NCI-H510A (cell line): ENCODE measurements at places on chromosomes 4 and X.

GRCh38 chrX:54509400-54509799, 13.4 kb upstream of the FGD1 start:
- no peak for DNase-seq

DNA sequence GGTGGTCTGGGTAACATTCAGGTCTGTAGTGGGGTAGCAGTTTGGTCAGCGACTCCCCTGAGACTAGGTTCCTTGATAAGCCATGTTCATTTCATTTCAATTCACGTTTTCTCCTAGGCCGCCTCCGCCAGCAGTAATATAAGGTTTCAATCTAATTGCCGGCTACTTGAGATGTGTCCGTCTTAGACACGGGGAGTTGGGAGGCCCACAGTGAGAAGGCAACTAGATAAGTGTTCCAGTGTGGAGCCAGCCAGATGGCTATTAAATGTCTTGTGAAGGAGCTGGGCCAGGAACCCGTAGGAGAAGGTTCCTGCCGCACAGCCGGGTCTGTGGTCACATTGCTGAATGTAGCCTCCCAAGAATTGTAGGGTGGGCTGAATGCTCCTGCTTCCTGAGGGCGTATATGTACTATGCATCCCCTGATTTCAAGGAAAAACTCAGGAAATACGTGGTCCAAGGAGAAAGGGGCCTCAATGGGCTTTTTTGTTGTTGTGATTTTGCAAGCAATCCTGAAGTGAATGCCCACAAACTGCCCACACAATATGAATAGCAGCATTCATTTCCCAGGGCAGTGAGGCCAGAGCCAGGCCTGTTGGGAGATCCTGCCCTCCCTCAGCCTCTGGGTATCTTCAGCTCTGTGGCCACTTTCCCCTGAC, 220.6 kb upstream of the RPL34 start:
- DNase-seq = no peak

DNA sequence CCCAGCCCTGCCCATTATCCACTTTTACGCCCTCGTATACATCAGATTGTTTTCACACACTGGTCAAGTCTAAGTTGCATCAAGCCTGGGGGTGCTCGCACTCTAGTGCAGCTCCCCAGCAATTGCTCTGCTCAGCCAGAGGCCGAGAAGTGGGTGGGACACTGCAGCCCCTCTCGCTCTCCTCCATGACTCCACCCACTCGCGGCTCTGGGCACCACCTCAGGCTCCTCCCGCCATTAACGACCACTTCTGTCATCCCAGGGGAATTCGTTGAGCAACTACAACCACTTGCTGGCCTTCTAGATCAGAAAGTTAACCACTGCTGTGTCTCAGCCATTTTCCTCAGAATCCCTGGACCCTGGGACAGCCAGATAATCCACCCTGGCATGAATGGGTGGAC, 53.6 kb downstream of the ETNPPL start:
- DNase-seq = no peak

- DNase-seq = no peak
These were observed 364.4 kb upstream of the CLNK start for GRCh38 chr4:11049001-11049400.

DNA sequence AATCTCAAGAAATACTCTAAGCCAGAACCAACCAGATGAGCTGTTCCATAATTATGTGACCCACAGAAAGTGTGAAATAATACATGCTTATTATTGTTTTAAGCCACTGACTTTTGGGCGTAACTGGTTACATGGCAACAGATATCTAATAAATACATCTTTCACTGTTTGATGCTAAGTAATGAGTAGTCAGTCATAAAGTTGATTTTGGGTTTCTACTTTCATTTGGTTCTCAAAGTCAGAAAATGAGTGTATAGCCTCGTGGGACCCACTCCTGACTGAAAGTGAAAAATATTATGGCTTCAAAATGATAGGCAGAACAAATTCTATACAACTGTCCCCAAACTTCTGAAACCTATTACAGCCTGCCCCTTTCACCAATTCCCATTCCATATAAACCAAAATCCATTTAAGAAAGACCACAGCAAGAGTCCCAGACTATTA, 88.0 kb upstream of the CBR4 start:
- no peak for DNase-seq

DNA sequence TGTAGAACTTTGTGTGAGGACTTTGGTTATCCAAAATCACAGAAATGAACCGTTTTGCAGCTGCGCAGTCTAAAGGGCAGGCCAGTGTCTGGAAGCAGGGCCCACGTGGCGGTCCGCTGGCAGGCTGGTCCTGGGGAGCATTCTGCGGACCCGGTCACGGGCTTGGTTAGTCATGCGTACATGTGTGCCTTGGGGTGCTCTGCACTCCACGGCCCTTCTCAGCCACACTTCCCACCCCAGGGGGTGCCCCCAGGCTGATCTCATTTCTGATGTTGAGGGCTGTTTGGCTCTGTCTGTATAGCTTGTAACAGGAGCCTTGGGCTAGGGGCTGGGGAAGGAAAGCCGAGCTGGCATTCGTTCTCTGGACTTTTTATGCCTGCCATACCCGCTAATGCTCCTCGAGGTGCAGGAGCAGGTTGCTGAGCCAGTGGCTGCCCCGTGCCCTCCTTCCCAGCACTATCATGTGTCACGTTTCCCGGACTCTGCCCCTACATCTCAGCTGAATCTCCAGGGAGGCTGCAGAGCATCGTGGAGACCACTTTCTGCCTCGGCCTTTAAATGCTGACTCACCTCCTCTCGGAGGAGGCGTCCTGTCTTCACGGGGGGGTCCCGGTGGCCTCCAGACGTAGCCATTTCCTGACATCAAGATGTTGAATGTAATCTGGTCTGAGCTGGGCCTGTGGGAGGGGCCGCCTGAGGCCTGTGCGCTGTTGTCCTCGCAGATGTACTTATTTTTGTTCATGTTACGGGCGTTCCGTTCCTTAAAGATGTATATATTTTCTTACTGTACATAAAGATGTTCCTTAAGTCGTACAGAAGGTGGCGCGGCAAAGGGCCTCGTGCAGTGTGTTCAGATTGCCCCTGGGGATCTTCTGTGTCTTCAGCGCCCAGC, 11.4 kb upstream of the TADA2B start:
- no peak for DNase-seq

DNA sequence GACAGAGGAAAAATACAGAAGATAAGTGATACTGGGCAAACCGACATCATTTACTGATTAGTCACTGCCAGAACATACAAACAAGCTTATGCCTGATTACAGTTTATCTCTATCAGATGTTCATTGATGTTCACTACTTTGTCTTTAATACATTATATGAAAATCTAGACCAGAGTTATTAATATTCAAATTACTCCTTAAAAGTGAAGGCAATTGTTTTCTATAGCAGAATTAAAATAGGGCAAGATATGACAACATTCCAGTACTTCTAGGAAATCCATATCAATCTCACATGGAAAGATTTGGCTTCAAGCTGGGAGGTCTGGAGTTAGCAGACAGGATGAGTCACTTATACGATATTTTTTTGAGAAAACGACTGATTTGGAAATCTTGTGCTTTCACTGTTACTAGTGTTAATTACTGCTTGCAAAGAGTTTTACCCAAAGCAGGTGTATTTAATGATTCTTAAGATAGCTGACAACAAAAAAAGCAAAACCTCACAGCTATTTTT, 31.8 kb downstream of the HPGD start:
- no peak for DNase-seq

DNA sequence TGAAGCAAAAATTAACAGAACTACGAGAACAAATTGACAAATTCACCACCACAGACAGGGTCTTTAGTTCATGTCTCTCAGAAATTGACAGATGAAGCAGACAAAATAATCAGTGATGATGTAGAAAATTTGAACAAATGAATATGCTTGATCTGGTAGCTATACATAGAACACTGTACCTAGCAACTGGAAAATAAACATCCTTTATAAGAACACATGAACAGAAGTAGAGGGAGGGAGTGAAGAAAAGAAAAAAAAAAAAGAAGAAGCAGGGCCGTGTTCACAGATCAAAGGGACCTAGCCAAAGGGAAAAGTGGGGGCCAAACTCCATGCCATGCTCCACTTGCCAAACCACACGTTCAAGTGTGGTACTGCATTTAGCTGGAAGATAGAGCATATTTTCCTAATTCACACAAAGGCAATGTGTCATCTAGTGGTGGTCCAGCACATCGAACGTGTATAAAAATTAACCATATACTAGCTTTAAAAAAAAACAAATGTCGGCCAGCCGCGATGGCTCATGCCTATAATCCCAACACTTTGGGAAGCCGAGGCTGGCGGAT, 5.6 kb upstream of the THOC2 start:
- DNase-seq = no peak

DNA sequence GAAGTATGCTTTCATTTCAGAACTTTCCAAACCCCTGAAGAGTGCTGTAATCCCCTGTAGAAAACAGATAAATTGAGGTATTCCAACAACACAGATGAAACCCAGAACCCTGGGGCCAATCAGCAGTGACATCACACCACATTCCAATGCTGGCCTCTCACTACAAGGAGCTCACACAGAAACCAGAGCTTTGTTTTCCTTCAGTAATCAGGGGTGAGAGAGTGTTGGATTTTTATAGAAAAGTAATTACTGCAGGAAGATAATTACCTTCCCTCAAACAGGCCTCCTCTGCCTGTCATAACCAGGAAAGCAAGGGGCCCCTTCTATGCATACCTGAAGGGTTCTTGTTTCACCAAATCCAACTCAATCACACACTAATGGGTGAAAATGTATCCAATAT, 246.2 kb downstream of the SCFD2 start:
- no peak for DNase-seq

- DNase-seq = no peak
These were observed 44.9 kb upstream of the SLC25A31 start for GRCh38 chr4:127685292-127685691.

DNA sequence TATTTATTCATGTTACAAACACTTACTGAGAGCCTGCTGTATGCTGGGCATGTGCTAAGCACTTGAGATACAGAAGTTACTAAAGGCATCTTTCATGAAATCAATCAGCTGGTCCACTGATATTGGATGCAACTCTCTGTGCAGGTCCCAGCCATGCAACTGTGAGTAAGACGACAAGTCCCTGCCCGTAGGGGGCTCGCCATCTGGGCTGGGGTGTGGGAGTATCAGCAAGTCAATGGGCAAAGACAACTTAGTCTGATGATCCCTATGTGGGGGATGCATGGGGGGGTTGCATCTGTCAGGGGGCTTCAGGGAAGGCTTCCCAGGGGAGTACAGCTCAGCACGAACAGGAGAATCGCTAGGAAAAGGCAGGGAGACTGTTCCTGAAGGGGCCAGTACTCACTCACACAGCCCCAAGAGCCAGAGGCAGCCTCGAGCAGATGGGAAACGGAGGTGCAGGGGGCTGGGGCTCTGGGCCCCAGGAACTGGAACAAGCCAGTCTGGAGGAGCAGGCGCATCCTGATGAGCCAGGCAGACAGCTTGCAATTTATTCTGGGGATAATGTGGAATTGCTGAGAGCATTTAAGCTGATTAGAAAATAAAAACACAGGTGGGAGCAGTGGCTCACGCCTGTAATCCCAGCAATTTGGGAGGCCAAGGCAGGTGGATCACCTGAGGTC, 40.2 kb downstream of the CRMP1 start:
- DNase-seq = no peak

DNA sequence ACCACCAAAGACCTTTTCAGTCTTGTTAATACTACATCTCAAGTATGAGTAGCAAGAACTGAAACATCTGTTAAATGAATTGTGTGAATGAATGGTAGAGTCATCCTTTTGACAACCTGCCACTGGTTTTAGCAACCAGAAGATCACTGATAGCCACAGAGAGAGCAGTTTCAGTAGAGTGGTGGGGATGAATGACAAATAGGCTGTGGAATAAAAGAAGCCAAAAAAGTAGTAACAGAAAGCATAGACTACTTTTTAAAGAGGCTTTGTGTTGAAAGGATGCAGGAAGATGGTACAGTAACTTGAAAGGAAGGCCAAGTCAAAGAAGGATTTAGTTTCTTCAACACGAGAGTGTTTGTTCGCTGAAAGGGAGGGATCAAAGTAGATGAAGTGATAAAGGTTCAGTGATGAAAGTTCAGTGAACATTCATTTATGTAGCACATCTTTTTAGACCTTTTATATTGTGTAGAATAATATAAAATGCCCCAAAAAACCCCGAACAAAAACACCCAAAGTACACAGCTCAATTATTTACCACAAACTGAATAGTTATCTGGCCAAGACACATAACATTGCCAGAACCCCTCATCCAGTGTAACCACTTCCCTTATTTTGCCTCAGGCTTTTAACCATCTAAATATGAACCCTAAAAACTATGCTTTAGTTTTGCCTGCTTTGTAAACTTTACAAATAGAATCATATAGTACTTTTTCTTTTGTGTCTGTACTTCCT, 40.1 kb upstream of the EIF1AX start:
- no peak for DNase-seq

DNA sequence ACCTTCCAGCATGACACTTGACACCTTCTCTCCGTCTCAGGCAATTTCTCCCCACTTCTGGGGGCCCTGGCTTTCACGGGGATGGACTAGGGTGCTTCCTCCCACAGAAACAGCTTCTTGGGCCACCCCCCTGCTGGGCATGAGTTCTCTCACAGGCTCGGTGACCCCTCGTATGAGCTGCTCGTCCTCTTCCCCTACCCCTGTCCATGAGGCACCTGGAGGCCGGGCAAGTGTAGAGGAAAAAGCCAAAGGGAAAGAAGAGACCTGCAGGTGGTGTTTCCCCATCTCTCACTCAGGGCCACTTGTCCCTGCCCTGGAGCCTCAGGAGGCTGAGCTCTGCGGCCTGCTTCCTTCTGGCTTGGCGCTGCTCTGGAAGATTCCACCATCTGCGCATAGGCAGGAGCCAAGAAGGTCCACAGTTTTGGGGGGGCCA, 1.9 kb upstream of the RGS12 start:
- DNase-seq = no peak

- no peak for DNase-seq
These were observed 372.7 kb upstream of the BOD1L1 start for GRCh38 chr4:14000091-14000814.

GRCh38 chr4:184232202-184232601, 14.5 kb upstream of the ENPP6 start:
- no peak for DNase-seq

DNA sequence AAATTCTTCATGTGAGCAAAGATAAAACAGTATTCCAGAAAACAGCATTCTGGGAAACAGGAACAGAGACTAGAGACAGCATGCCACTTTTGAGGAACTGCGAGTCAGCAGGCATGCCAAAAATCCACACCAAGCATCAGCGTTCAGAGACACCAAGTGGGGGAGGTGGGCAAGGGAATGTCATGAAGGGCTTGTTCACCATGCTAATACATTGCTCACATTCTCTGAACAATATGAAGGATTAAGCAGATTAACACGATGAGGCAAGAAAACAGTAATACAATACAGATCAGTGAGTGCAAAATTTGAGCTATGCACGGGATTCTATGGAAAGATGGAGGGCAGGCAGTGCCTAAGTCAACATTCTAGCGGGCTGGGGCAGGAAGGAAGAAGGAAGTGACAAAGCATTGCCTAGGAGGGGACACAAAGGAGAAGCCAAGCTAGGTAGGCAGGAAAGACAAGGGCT, 278.3 kb downstream of the FBXW7 start:
- no peak for DNase-seq

GRCh38 chr4:147590249-147590920, 26.8 kb upstream of the TMEM184C start:
- no peak for DNase-seq
